AG08395 (cell line): ENCODE measurements at places on chromosomes 4 and X.

DNA sequence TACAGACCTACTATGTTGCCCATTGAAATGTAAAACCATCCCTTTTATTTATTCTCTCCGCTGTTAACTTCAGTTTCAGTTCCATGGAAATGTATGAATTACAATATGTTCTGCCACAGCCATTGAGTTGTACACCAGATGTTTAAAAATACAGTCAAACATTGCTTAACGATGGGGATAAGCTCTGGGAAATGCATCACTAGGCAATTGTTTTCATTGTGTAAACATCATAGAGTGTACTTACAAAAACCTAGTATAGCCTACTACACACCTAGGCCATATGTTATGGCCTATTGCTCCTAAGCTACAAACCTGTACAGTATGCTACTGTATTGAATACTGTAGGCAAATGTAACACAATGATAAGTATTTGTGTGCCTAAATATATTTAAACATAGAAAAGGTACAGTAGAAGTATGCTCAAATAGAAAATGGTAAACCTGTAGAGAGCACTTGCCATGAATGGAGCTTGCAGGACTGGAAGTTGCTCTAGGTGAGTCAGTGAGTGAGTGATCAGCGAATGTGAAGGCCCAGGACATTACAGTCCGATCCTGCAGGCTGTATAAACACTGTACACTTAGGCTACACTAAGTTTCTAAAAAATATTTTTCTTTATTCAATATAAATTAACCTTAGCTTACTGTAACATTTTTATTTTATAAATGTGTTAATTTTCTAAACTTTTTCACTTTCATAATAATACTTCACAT, 2.7 kb upstream of the PF4V1 start:
- no peak for DNase-seq

DNA sequence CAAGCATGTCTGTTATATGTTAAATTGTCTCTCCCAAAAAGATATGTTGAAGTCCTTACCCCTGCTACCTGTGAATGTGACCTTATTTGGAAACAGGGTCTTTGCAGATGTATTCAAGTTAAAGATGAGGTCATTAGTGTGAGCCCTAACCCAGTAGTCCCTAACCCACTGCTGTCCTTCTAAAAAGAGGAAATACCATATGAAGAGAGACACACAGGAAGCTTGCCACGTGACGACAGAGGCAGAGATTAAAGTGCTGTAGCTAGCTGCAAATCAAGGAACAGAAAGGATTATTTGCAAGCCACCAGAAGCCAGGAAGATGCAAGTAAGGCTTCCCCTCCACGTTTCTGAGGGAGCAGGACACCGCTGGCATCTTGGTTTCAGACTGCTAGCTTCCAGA, 150.1 kb downstream of the HNRNPD start:
- no peak for DNase-seq

- peak; percentile 70 for DNase-seq
These were observed 5.1 kb downstream of the USP27X start for GRCh38 chrX:49884290-49884862.

DNA sequence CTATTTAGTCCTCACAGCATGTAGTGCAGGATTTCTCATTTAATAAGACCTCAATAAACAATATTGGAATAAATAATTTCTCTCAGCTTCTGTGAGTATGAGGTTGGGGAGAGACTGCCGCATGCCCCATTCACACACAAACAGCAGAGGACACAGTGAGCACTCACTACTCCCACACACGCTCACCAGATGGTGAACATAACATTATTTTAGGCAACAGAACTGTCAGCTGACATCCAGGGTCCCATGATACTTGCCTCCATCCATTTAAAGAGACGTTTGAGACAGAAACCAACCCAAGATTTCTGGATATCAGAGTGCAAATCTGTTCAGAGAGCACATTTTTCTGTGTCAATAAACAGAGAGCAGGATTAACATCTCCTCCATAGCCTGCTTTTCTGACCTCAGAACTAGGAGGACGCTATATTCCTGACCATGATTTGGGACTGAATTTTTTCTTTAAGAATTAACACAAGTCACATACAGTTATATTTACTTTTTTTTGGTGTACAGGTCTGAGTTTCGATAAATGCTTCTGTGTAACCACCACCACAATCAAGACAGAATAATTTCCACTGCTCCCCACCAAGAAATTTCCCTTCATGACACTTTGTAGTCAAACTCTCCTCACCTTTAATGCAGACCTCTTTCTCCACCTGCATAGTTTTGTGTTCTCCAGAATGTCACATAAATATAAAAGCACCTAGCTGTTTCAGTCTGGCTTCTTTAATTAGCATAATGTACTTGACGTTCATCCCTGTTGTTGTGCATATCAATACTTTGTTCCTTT, 16.7 kb downstream of the GPRIN3 start:
- peak; percentile 12 for DNase-seq

- DNase-seq, result no peak
These were observed 4.3 kb downstream of the SLC9A7 start for GRCh38 chrX:46754586-46755061.

DNA sequence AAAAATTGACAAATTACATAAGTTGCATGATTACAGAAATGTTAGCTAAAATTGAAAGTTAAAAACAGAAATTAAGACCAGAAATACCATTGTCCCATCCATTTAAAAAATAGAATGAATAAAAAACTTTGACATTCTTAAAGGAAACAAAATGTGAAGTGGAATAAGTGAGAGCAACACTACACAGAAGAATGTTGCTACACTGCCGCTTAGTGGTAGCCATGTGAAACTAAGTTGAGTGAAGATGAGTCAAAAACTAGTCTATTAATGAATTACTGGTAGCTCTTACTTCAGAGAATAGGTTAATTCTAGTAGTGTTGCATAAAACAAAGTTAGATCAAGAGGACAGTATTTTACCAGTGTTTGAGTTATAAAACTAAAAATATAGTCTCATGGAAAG, 571.0 kb upstream of the KLHL4 start:
- peak; percentile 23 for DNase-seq

- DNase-seq, result peak; percentile 44
These were observed 289.7 kb downstream of the SHOX start for GRCh38 chrX:920234-920799.

GRCh38 chr4:10554694-10555093, 97.5 kb upstream of the ZNF518B start:
- DNase-seq, result peak; percentile 41

DNA sequence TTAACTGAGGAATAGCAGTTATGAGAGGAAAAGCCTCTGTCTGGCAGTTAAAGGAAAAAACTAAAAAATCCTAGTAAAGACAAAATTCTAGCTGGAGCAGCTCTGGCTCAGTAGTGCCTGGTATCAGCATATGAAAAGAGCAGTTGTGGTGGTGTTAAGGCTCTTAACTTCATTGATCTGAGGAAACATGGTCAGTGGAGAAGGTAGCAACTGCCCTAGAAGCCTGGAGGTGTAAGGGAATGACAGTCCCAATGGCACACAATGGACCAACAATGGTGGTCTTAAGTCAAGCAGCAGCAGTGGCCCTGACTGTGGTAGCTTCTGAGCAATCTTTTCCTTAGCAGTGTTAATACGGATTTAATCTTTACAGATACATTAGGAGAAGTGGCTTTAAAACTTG, 189.6 kb upstream of the POF1B start:
- DNase-seq, result no peak

DNA sequence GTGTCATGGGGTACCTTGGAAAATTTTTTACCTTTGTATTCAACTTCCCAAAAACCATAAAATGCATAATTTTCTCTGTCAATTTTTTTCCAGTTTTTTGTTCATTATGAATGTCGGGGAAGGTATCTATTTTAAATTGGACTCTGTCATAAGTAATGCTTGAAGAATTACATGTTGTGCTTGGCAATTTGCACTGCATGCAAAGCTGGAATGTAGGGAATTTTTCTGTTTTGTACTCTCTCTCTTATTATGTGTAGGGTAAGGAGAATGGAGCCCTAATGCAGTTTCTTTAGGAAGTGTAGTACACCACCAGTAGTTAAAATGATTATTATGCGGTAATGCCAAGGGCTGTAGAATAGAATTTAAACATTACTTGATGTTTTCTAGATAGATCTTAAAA, 137.7 kb upstream of the LIMCH1 start:
- DNase-seq, result no peak

GRCh38 chrX:131792789-131793462, 230.2 kb upstream of the STK26 start:
- DNase-seq, result peak; percentile 58

- peak; percentile 68 for DNase-seq
These were observed 345.5 kb downstream of the ANK2 start for GRCh38 chr4:113394730-113395530.

DNA sequence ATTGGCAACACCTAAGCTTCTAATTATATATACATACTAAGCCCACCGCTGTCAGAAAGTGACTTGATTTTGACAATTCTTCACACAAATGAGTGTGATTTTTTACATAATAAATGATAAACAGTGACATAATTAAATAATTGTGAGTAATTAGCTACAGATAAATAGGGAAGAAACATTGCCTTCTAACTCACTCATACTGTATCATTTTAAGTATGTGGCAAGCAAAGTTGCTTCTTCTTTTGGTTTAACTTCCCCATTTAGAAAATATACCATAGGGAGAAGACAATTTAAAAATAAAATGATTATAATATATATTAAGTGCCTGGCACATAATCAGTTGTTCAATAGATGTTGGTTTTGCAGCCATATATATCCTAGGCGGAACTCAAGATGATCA, 644.2 kb downstream of the FSTL5 start:
- DNase-seq, result no peak

DNA sequence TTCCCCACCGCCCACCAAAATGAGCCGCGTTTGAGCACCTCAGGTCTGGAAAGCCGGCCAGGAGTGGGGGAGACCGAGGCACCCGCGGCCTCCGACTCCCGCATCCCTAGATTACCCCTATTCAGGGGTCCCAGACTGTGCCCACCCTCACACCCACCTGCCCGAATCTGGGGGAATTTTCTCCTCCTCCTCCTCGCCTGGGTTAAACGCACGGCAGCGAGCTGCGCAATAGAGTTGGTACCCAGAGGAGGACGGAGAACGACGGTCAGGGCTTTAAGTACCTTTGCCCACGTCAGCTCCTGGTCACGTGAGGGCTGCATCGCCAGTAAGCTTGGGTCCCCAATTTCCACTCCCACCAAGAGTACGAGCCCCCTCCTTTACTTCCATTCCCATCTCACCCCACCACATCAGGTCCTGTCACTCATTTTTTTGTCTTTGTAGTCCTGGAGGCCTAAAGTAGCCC, at the start of gene ARMCX2:
TSS of gene ARMCX2 (minus strand) at position 250 of the 463 bp plus-strand sequence. CDS start 2,262 bp downstream, outside the sequence.
- peak; percentile 74 for DNase-seq

DNA sequence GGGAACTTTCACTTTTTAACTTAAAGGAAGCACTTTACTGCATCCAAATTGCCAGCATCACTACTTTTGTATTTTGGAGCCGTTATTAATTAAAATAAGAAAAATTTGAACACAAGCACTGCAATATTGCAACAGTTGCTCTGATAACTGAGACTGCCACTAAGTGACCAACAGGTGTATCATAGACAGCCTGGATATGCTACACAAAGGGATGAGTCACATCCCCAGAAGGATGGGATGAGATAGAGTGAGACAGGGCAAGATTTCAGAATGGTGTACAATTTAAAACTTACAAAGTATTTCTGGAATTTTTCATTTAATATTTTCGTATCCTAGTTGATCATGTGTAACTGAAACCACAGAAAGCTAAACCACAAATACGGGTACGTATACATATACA, 204.1 kb downstream of the MAPK10 start:
- no peak for DNase-seq

GRCh38 chrX:12480956-12481355, 310.3 kb upstream of the PRPS2 start:
- no peak for DNase-seq

DNA sequence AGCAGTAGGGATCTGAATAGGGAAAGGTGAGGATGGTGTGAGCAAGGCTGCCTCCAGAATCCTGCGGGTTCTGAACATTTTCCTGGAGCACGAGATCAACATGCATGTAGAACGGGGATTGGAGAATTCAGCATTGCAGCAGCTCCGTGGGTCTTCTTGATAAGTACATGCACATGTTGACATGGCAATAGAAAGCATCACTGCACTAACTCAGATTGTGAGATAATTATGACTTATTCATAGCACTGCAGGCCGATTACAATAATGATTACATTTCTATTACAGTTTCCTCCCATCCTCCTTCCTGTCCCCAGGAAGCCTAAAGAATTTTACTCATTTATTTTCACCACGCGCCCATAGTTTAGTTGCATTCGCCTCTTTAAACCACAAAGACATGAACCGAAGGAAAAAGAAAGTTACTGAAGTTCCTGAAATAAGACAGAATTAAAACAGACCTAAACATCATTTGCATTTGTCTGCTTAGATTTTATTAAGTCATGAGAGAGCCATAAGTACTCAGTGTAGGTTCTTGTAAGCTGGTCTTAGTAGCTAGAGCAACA, 61.3 kb upstream of the ARX start:
- no peak for DNase-seq

- no peak for DNase-seq
These were observed 45.3 kb upstream of the HMX1 start for GRCh38 chr4:8916906-8917305.

- no peak for DNase-seq
These were observed 165.2 kb upstream of the SLC7A11 start for GRCh38 chr4:138407329-138407728.

GRCh38 chrX:130295519-130296296, 27.0 kb upstream of the ZNF280C start:
- DNase-seq, result no peak

- peak; percentile 19 for DNase-seq
These were observed 2.2 kb upstream of the MGARP start for GRCh38 chr4:139282065-139282720.

- DNase-seq, result peak; percentile 1
These were observed 2319.5 kb downstream of the ARAP2 start for GRCh38 chr4:33924811-33925210.

DNA sequence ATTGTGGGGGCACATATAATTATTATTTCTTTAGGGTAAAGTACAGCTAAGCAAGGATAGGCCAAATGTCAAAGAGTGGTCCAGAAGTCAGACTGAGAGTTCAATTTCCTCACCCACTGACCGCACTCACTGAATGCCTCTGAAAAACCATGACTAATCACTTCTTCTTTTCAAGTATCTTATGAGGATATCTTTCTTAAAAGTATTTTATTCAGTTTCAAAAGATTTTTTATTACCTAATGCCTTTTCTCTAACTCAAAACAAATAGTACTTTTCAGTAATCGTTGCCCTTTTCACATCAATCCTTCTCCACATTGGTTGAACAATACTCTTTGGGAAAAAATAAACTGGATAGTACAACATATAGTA, 61.7 kb upstream of the CAMK2D start:
- no peak for DNase-seq
